ENCODE measurements at places on chromosomes 1 and 21. TPM values are rescaled to one million over a fixed set of nuclear protein-coding genes. Genes with fewer than 3 reads are reported as not detected.

Gene TNNT2
- polyA plus RNA-seq, result 1.6 TPM

Gene RAB29
- polyA plus RNA-seq, result 16.4 TPM

Gene TPR
- polyA plus RNA-seq, result 28.8 TPM

Gene EPHB2
- polyA plus RNA-seq, result 3.1 TPM

Gene ADAM30
- not detected for polyA plus RNA-seq

Gene BTG2
- 167 TPM for polyA plus RNA-seq

- H3K27ac ChIP-seq, result no peak overlapping the region
- H3K27me3 ChIP-seq, result no peaks in the 10 kb centered on the region
- no peaks in the 10 kb centered on the region for H3K36me3 ChIP-seq
- no peak for DNase-seq
Observed at GRCh38 chr21:43949499-43950208, 62.5 kb upstream of the TRAPPC10 start.

DNA sequence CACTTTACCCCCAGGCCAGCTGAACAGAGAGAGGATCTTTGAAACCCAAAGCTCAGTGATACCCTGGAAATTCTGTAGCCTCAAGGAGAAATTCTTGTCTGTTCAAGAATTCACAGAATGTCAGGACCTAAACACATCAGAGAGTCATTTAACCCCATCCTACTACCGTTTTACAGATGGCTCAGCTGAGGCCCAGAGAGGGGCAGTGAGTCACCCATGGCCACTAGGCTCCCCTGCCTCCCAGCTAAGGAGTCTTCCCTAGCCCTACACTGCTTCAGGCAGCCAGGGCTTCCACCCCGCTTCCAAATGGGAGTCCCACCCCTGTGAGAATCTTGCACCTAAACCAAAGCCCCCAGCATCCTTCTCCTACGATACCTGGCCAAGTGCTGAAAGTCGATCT lies 28.3 kb downstream of the VWA5B1 start:
- H3K36me3 ChIP-seq, result no peaks in the 10 kb centered on the region
- no peak overlapping the region for H3K27ac ChIP-seq
- H3K4me3 ChIP-seq, result no peak overlapping the region
- DNase-seq, result no peak
- H3K4me1 ChIP-seq, result no peaks in the 10 kb centered on the region
- H3K27me3 ChIP-seq, result no peaks in the 10 kb centered on the region

- no peaks in the 10 kb centered on the region for H3K27me3 ChIP-seq
- no peak overlapping the region for H3K4me3 ChIP-seq
- H3K36me3 ChIP-seq, result no peaks in the 10 kb centered on the region
- no peak for DNase-seq
Observed at GRCh38 chr1:63668298-63668697, 75.1 kb downstream of the PGM1 start.

DNA sequence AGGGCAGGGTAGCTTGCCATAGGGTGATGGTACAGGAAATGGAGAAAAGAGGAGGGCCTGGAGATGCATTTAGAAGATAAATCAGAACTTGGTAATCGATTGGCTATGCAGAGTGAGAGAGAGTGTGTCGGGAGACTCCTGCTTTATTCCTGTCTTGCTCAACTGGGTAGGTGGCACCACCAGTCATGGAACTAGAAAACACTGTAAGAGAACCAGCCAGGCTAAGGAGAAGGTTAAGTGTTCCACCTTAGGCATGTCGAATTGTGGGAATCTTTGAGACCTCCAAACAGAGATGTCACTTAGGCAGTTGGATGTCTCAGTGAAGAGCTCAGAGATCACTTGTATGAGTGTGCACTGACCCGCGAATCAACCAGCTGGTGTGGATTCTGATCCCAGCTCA lies 28.7 kb upstream of the RD3 start:
- no peaks in the 10 kb centered on the region for H3K27me3 ChIP-seq
- H3K4me3 ChIP-seq, result no peak overlapping the region
- H3K27ac ChIP-seq, result no peak overlapping the region
- no peaks in the 10 kb centered on the region for H3K36me3 ChIP-seq
- DNase-seq, result no peak

- DNase-seq, result peak; percentile 58
- H3K4me1 ChIP-seq, result no peaks in the 10 kb centered on the region
- H3K36me3 ChIP-seq, result no peaks in the 10 kb centered on the region
- H3K27ac ChIP-seq, result peak overlapping the region; percentile 89
- H3K27me3 ChIP-seq, result no peaks in the 10 kb centered on the region
Observed at GRCh38 chr1:113758631-113759332, 504 bp downstream of the PHTF1 start.

GRCh38 chr1:182688436-182689205 lies 4.2 kb upstream of the RGS8 start:
- H3K36me3 ChIP-seq, result no peaks in the 10 kb centered on the region
- peaks cover 2% of the 10 kb centered on the region for H3K4me1 ChIP-seq
- no peaks in the 10 kb centered on the region for H3K27me3 ChIP-seq
- no peak overlapping the region for H3K27ac ChIP-seq
- no peak overlapping the region for H3K4me3 ChIP-seq

GRCh38 chr1:161738627-161739287 lies 10.8 kb upstream of the DUSP12 start:
- DNase-seq, result no peak
- no peak overlapping the region for H3K4me3 ChIP-seq
- H3K27me3 ChIP-seq, result no peaks in the 10 kb centered on the region
- H3K4me1 ChIP-seq, result no peaks in the 10 kb centered on the region

- no peak for DNase-seq
- H3K4me3 ChIP-seq, result no peak overlapping the region
- no peaks in the 10 kb centered on the region for H3K27me3 ChIP-seq
- no peaks in the 10 kb centered on the region for H3K36me3 ChIP-seq
- H3K27ac ChIP-seq, result no peak overlapping the region
Observed at GRCh38 chr21:34330055-34330454, 33.8 kb upstream of the KCNE2 start.

- peaks cover 5% of the 10 kb centered on the region for H3K4me1 ChIP-seq
- H3K4me3 ChIP-seq, result no peak overlapping the region
- DNase-seq, result no peak
- H3K27me3 ChIP-seq, result no peaks in the 10 kb centered on the region
- H3K27ac ChIP-seq, result no peak overlapping the region
- no peaks in the 10 kb centered on the region for H3K36me3 ChIP-seq
Observed at GRCh38 chr1:26887125-26887524, 3.0 kb downstream of the GPN2 start.

GRCh38 chr1:61724506-61724812 lies 482 bp downstream of the TM2D1 start:
- H3K27ac ChIP-seq, result peak overlapping the region; percentile 74
- no peaks in the 10 kb centered on the region for H3K4me1 ChIP-seq
- peak overlapping the region; percentile 78 for H3K4me3 ChIP-seq
- no peaks in the 10 kb centered on the region for H3K27me3 ChIP-seq
- no peaks in the 10 kb centered on the region for H3K36me3 ChIP-seq
- no peak for DNase-seq

- DNase-seq, result no peak
- no peak overlapping the region for H3K4me3 ChIP-seq
- H3K27me3 ChIP-seq, result no peaks in the 10 kb centered on the region
Observed at GRCh38 chr1:67339623-67340343, 32.1 kb downstream of the IL12RB2 start.

DNA sequence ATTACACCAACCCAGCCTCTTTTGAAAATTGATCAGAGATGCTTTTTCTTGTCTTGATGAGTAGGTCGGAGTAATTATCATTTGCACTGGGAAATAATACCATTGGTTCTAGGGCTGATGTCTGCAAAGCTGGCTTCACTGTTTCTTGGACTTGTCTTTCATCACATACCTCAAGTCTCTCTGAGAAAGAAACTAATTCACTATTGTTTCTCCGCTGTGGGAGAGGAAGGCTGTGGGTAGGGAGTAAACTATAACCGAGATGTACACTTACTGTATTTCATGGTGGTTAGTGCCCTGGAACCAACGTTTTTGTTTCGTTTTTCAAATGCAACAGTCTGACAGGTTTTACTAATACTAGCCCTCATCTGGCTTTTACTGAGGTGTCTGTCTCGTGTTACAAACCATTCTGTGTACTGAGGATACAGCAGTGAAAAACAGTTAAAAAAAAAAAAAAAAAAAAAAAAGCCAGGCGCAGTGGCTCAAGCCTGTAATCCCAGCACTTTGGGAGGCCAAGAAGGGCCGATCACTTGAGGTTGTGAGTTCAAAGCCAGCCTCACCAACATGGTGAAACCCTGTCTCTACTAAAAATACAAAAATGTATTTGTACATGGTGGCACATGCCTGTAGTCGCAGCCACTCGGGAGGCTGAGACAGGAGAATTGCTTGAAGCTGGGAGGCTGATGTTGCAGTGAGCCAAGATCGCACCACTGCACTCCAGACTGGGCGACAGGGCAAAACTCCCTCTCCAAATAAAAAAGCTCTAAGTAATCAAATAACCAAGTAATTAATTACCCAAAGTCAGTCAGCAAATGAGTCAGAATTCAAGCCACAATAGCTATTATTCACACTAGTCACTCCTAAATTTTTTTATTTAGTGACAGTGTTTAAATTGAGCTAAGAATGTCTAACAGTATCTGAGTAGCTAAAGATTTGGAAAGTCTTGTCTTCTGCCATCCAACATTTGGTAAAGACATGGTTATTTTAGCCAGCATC lies 23.3 kb downstream of the TOMM20 start:
- H3K36me3 ChIP-seq, result no peaks in the 10 kb centered on the region
- peaks cover 3% of the 10 kb centered on the region for H3K4me1 ChIP-seq
- no peak overlapping the region for H3K27ac ChIP-seq
- H3K27me3 ChIP-seq, result no peaks in the 10 kb centered on the region
- no peak overlapping the region for H3K4me3 ChIP-seq
- DNase-seq, result no peak

DNA sequence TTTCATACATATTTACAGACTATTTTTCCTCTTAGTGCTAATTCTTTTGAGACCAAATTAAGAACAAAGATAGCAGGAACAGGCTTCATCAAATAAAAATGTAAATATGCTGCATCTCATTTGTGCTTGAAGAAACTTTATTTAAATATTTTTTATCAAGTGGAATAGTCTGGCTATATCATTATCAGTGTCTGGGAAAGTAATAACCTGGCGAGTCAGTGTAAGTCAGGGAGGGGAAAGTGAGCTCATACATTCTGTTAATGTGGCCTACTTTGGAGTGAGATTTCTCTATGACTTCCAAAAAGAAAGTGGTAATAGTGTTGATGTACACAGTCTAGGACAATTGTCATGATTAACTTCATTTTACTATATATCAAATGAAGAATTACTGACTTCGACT lies 1045.1 kb downstream of the ADGRL2 start:
- H3K27me3 ChIP-seq, result no peaks in the 10 kb centered on the region
- H3K4me1 ChIP-seq, result no peaks in the 10 kb centered on the region
- no peak overlapping the region for H3K4me3 ChIP-seq
- DNase-seq, result no peak

GRCh38 chr21:34715518-34715917 lies 46.7 kb downstream of the CLIC6 start:
- DNase-seq, result no peak
- H3K4me1 ChIP-seq, result no peaks in the 10 kb centered on the region
- H3K4me3 ChIP-seq, result no peak overlapping the region
- H3K36me3 ChIP-seq, result no peaks in the 10 kb centered on the region

GRCh38 chr1:7940745-7941436 lies at the start of gene TNFRSF9:
TNFRSF9 (minus strand) TSS chr1:7940839; CDS start chr1:7939994, 845 bp downstream.
- no peak within 1 kb of the TSS for H3K4me3 ChIP-seq
- DNase-seq, result no peak
- H3K4me1 ChIP-seq, result peaks cover 3% of the 10 kb centered on the region
- no peak within 1 kb of the TSS for H3K27ac ChIP-seq
- H3K27me3 ChIP-seq, result no peaks in the 10 kb centered on the region

DNA sequence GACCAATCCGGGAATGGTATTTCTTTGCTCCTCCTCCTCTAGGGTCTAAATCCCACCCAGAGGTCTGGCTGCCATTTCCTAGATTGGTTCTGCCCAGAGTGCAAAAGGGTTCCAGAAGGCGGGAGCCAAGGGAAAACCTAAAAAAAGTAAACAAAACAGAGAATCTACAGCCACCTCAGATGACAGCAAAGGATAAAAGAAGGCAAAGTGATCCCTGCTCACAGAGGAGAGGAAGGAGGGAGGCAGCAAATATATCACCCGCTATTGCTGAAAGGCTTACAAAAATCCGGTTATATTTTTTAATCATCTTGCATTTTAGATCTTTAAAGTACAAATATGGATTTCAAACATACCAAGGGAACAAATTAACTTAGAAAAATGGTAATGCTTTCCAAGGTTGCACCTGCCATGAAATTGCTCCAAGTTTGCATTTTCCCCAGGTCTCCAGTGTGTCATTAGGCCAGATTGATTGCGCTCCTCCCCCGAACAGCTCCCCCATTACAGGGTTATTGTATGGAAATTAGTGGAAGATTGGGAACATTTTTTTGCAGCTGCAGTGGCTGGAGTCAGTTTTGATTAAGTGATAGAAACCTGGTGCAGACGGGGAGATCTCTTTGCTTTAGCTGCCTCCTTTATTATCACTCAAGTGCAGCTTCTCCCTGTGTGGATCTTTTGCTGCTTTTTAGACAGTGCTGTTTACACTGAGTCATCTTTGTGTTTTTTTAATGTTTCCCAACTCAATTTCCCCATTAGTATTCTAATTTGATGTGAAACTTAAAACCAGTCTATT lies 280.5 kb upstream of the CAMK1G start:
- no peaks in the 10 kb centered on the region for H3K27me3 ChIP-seq
- no peaks in the 10 kb centered on the region for H3K4me1 ChIP-seq

GRCh38 chr1:180964595-180964994 lies 51.9 kb downstream of the KIAA1614 start:
- no peaks in the 10 kb centered on the region for H3K36me3 ChIP-seq
- H3K27me3 ChIP-seq, result no peaks in the 10 kb centered on the region
- no peak overlapping the region for H3K4me3 ChIP-seq
- H3K4me1 ChIP-seq, result peaks cover 7% of the 10 kb centered on the region

- DNase-seq, result no peak
- H3K36me3 ChIP-seq, result no peaks in the 10 kb centered on the region
- peaks cover 23% of the 10 kb centered on the region for H3K4me1 ChIP-seq
- H3K27ac ChIP-seq, result no peak overlapping the region
Observed at GRCh38 chr1:151944857-151945575, 35.7 kb upstream of the THEM4 start.

DNA sequence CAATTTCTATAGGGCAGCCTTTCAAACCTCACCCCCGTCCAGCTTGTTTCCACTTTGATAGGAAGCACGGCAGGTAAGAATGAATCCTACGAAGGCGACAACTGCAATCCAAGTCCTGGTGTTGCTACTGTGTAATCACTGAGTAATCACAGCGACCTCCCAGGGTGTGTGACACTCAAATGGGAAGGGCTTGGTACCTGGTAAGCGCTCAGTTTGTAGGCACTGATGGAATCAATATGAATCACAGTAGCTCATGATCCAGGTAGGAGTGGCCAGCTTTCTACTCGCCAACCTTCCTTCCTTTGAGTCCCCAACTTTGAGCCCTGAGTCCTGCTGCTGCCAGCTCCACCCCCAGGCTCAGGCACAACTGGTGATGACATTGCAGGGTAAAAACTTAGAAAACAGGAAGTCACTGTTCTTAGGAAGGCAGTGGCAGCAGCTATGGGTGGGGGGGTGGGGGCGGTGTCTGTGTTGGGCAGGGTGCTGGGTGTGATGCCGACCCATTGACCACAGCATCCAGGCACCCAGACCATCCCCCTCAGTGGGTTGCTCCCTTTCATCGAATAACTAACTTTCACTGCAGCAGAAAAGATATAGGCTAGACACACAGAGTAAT lies 70.7 kb downstream of the CD247 start:
- H3K36me3 ChIP-seq, result no peaks in the 10 kb centered on the region
- no peak for DNase-seq
- no peaks in the 10 kb centered on the region for H3K27me3 ChIP-seq

All from ovary (tissue), 10 donors.